ENCODE measurements at places on chromosomes 1 and 21.

DNA sequence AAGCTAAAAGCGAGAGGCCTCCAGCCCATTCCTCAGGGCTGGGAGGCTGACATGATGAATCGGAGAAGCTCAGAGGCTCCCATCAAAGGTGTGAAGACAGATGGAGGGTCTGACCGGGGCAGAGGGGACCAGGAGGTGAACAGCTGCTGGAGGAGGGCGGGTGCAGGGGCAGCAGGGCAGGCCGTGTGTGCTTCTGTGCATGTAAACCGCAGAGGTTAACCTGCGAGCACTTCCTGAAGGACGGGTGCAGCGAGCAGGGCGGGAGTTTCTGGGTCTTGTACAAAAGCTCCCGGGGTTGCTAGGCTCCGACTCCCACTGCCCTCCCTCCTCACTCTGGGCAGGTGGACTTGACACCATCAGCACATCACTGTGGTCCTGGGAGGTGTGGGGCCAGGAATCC, 75.2 kb downstream of the PAX7 start:
- no peak for DNase-seq

DNA sequence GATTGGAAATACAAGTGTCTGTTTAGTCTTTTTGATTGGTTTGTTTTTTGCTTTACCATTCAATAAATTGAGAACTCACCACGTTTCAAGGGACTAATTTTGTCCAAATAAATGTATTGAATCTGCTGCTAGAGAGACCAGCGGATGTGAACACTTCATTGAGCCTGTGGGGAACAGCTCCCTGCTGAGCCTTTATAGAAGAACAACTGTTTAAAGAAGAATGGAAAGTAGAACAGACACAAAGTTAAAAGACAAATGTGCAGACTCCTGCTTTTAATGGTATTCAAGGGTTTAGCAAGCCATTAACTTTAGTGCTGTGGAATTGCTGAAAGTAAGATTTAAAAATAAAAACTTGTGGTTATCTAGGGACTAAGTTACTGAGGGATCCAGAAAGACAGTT, 817.7 kb upstream of the B3GALT2 start:
- no peak for DNase-seq

DNA sequence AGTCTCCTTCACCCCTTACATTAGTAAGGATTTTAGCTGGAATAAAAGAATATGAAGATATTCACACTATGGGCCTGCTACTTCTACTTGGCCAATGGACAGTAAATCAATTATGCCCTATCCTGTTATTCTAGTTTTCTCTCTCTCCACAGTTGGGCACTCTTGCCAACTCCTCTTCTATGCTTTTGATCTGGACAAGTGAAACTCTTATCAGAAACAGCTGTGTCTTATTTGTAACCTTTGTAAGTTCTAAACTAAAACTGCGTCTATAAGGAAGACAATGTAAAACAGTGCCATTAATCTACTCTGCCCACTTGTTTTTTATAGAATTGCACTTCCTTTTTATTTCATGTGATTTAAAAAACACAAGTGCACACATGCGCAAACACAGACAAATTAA, 244.0 kb upstream of the DMRTA2 start:
- DNase-seq: no peak

- DNase-seq: no peak
Measured at GRCh38 chr21:43890042-43890441, 25.0 kb downstream of the AGPAT3 start.

- DNase-seq: peak; percentile 74
Measured at GRCh38 chr1:64161357-64161941, 42.0 kb upstream of the UBE2U start.

- no peak for DNase-seq
Measured at GRCh38 chr1:179586107-179586823, 5.4 kb upstream of the TDRD5 start.

DNA sequence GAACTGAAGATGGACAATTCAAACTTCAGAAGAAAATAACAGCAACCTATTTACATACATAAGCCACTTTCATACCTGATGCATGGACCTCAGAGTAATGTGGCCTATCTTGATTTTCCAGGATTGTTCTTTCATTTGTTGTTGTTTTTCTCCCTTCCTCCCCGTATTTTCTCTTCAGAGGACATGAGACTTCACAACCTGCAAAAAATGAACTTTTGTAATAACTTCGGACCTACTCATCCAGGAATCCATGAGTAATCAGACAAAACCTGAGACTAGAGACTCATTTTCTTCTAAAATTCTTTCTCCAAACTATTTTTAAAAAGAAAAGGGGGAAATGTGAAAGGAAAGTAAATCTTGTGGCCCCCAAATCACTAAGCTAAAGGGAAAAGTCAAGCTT, 17.6 kb upstream of the PLA2G5 start:
- no peak for DNase-seq

DNA sequence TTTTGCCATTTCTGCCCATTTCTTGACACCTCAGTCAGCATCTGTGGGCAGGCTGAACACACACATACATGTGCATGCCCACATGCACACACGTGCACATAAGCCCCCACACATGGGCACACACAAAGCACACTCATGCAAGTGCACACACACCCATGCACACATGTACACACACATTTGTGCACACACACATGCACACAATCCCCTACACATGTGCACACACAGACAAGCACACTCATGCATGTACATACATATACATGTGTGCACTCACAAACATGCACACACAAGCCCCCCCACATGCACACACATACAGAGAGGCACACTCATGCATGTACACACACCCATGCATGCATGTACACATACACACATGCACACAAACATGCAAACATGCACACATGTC, 83.5 kb upstream of the ACTRT2 start:
- DNase-seq: no peak

- no peak for DNase-seq
Measured at GRCh38 chr1:10935246-10935645, 77.2 kb upstream of the TARDBP start.

DNA sequence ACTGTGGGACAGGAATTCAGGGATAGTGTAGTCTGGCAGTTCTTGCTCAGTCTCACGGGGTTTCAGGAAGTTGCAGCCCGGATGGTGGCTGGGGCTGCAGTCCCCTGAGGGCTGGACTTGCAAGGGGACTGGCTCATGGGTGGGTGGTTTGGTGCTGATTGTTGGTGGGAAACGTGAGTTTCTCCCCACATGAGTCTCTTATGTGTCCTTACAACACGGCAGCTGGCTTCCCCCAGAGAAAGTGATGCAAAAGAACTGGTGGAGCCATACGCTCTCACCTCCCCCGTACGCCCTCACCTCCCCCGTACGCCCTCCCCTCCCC, 64.9 kb downstream of the EVA1C start:
- no peak for DNase-seq

DNA sequence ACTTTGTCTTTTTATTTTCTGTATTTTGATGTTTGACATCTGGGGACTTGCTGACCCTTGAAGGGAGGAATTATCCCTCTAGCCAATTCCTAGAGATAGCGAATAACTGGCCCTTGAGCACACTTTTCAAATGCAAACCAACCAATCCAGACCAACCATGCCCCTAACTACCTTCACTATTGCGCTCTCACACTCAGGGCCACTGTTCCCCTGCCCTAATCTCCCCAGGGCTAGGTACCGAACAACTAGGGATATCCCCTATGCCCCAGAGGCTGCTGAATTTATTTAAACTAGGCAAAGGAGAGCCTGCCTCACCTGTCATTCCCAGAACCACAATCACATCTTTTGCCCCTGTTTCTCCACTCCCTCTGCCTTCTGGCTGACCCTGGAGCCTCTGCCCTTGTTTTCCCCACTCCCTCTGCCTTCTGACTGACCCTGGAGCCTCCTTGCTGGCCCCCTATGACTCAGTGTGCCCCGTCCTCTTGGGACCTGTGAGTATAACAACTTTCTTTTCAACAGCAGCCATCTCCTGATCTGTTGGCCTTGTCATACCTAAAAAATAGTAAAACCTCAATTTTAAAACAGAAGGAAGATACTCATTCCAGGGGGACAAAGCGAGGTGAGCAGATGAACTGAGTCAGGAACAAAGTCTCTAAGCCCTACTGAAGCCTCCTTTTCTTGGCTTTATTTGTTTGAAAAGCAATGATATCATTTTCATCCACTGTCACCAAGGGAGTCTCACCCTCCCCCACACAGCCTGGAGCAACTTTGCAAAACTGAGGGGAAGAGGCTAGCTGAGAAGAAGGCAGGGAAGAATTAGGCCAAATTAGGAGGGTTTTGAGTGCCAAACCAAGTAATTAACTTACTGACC, 115.5 kb downstream of the NMNAT2 start:
- DNase-seq: no peak

- no peak for DNase-seq
Measured at GRCh38 chr21:16070207-16070651, 340.4 kb downstream of the USP25 start.

GRCh38 chr1:201298396-201299381, 15.4 kb downstream of the PKP1 start:
- DNase-seq: no peak

- no peak for DNase-seq
Measured at GRCh38 chr1:58325866-58326265, 220.7 kb downstream of the OMA1 start.

DNA sequence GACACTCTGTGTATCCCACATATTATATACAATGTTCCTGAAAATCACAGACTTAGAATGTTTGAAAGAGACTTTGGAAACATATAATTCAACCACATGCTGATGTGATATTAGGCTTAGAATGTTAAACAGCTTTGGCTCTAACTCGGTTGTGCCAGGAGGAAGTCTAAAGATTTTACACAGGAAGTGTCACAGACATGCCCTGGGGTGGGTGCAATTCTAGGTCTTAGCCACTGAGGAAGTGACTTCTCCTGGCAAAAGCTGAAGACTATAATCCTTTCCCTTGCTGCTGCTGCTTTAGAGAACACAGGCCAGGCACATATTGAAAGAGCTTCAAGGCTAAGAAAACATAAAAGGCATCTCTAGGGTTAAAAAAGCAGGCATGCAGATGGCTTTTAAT, 51.0 kb downstream of the RPL5 start:
- no peak for DNase-seq

- no peak for DNase-seq
Measured at GRCh38 chr1:107550358-107550757, 409.5 kb downstream of the NTNG1 start.

- DNase-seq: no peak
Measured at GRCh38 chr1:242530761-242531160, 6.3 kb upstream of the PLD5 start.

- DNase-seq: no peak
Measured at GRCh38 chr21:43957611-43958362, 54.3 kb upstream of the TRAPPC10 start.

DNA sequence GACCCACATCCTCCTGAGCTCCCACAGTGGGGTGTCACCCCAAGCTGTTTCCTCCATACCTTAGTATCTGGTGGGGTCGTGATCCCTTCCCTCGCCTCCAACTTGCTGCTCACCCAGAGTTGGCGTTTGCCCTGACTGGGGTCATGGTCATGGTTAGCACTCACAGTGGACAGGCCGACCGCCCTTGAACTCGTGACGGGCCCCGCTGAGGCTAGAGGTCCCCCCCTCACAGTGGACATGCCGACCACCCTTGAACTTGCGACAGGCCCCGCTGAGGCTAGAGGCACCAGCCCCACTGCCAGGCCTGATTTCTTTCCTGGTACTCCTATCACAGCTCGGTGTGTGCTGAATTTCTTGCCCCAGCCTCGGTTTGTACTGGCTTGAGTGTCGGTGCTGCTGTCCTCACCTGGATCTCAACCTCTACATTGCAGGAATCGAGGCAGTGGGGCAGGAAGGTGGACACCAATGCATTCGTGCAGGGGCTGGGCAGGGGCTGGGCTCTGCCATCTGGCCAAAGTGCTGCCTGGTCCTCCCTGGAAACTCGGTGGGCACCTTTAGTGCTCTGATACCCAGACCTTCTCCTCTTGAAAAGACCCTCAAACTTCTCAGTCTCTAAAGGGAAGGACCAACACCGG, 37.5 kb upstream of the AJAP1 start:
- DNase-seq: no peak

DNA sequence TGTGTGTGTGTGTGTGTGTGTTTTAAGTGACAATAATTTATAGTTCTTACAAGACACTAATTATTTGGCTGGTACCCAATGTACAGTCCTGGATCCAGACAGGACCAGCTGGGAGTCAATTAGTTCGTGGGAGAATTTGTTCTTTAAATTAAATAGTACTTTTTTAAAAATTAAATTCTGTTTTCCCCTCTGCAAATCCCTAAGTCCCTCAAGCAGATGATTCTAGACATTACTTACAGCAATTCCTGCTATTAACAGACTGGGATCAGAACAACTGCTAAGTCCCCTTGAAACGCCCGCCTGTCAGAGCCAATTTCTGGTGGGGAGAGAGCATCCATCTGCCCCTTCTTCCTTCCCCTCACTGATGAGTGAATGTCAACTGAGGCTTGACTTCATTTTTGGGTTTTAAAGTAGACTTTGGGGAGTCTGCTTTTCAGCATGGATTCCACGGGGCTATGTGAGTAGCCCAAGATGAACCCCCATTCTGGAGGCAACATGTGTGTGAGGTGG, 83.9 kb downstream of the SMYD2 start:
- no peak for DNase-seq

GRCh38 chr1:96519851-96520578, 201.6 kb upstream of the PTBP2 start:
- DNase-seq: no peak

- DNase-seq: no peak
Measured at GRCh38 chr1:12001996-12002493, 17.3 kb upstream of the MIIP start.

DNA sequence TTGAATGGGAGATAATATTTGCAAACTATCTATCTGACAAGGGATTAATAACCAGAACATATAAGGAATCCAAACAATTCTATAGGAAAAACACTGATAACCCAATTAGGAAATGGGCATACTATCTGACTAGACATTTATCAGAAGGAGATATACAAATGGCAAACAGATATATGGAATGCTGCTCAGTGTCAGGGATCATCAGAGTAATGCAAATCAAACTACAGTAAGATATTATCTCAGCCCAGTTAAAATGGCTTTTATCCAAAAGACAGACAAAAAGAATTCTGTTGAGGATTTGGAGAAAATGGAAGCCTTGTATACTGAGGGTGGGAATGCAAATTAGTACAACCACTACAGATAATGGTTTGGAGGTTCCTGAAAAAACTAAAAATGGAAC, 758.0 kb upstream of the B3GALT2 start:
- DNase-seq: no peak
